ENCODE measurements at places on chromosomes 7 and 10. TPM values are rescaled to one million over a fixed set of nuclear protein-coding genes. Genes with fewer than 3 reads are reported as not detected.
A peak's percentile ranks its signal among the peaks of the same experiment; 100 is the strongest.

DNA sequence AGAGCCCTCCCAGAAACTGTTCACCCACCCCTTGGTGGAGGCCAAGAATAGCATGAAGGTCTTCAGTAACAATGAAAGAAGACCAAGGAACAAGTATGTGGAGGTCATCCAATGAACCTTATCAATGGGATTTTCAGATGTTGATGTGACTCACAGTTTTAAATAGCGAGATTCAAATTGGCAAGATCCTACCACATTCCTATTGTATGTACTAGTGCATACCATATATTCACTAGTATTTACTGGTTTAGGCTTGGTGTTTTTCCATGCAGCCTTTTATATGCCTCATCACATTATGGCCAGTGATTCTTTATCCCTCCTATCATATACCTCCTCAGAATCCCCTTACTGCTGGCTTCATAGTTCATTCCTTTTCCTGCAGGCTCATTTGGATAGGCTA lies 54.4 kb downstream of the ITGB8 start:
- peak; percentile 24 for DNase-seq

DNA sequence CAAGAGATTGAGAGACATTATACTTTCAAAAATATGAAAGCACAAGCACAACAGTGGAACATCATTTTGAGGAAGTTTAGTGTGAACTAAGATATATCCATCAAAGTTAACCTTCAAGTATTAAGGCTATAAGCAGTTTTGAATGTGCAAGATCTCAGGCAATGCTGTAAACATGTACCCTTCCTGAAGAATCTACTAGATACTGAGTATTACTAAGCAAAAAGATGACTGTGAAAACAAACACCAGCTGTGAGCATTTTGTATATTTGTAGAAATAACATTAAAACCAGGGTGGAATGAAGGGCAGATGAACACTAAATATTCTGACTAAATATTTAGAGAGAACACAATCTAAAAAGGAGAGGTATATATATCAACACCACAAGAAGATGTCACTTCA lies 41.3 kb upstream of the ADRA2A start:
- DNase-seq, result no peak

GRCh38 chr7:2282185-2282751 lies 32.0 kb downstream of the SNX8 start:
- no peak for DNase-seq

GRCh38 chr7:158827411-158828132 lies 1.7 kb downstream of the ESYT2 start:
- peak; percentile 52 for DNase-seq

GRCh38 chr10:218798-219197 lies 83.5 kb downstream of the ZMYND11 start:
- peak; percentile 15 for DNase-seq

DNA sequence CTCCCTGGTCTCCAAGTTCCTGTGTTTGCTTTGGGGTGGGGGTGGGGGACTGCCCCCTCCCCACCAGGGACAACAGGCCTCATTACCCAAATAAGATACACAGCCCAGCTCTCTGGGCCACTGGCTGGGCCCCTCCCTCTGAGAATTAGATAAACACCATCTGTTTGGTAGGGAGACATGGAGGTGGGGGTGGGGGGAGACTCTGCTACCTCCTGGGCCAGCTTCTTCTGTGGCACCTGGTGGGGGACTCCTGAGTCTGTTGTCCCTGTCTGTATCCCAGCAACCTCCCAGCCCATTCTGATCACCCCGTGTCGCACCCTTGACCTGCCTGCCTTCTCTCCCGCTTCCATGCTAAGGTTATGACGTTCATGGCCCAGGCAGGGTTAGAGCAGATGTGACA lies 5.8 kb downstream of the MLXIPL start:
- DNase-seq, result no peak

GRCh38 chr7:106126170-106126938 lies 14.2 kb upstream of the SYPL1 start:
- peak; percentile 77 for DNase-seq

DNA sequence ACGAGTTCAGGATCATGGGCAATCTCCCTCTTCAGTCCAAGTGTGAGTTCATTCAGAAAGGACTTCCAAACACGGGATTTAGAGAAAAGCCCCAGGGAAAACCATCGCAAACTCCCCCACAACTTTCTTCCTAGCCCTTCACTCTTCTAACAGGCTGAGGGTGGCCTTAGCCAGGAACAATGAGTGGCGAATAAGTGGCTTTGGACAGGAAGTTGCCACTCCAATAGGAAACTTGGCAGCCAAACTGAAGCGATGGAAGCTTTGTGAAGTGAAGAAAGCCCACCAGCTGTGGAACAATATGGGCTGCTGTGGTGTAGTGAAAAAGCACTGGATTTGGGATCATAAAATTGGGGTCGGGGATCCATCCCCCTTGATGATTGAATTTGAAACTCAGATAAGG lies 193.2 kb downstream of the TEX36 start:
- DNase-seq, result no peak

- no peak for DNase-seq
Measured at GRCh38 chr10:52877451-52877850, 104.9 kb upstream of the MBL2 start.

DNA sequence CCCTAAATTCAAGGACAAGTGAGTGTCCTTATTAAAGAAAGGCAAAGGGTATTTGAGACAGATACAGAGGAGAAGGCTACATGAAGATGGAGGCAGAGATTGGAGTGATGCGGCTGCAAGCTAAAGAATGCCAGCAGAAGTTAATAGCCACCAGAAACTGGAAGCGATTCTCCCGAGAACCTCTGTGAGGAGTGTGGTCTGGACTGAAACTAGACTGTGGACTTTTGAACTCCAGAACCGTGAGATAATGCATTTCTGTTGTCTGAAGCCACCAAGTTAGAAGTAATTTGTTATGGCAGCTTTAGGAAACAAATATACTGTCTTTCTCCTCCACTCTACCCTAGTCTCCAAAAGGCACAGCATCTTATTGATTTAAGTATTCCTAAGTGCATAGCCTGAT lies 80.3 kb upstream of the CREB5 start:
- DNase-seq, result no peak

- peak; percentile 43 for DNase-seq
Measured at GRCh38 chr10:72334196-72334824, 20.4 kb downstream of the DNAJB12 start.

DNA sequence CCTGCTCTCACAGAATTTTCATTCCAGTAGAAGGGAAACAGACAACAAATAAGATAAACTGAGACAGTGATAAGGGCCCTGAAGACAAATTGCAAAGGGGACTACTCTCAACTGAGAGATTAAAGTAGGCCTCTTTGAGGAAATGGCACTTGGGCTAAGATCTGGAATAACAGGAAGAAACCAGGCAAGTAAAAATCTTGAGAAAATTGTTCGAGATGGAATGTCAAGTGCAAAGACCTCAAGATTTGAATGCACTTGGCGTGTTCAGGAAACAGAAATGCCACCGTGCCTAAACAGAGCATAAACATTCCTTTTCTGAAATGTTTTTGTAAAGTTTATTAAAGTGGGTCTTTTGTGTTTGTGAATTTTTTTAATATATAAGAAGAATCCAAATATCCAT lies 10.7 kb downstream of the ARMH3 start:
- DNase-seq, result no peak

GRCh38 chr7:52209614-52210013 lies 825.8 kb upstream of the POM121L12 start:
- no peak for DNase-seq

GRCh38 chr7:99928994-99929729 lies at the start of gene GJC3:
Gene GJC3 (minus strand): TSS chr7:99929620. CDS start chr7:99929620, 0 bp downstream.
- peak; percentile 82 for DNase-seq

Gene CFAP70
- total RNA-seq, result 0.13 TPM

Gene SMO
- total RNA-seq, result 2.3 TPM

Gene AP1S1
- 172 TPM for total RNA-seq

Gene PON1
- total RNA-seq, result not detected
